ENCODE measurements at places on chromosomes 5 and 9. TPM values are rescaled to one million over a fixed set of nuclear protein-coding genes. Genes with fewer than 3 reads are reported as not detected.
A peak's percentile ranks its signal among the peaks of the same experiment; 100 is the strongest.

KCTD16 gene
- 0.65 TPM for total RNA-seq

- H3K4me3 ChIP-seq = peak overlapping the region; percentile 75
- peak overlapping the region; percentile 59 for H3K27ac ChIP-seq
- DNase-seq = peak; percentile 99
- H3K27me3 ChIP-seq = no peaks in the 10 kb centered on the region
- no peaks in the 10 kb centered on the region for H3K36me3 ChIP-seq
These were observed 46.9 kb downstream of the CNTRL start for GRCh38 chr9:121121582-121122087.

SLC22A4 gene
- total RNA-seq = 26.3 TPM

DNA sequence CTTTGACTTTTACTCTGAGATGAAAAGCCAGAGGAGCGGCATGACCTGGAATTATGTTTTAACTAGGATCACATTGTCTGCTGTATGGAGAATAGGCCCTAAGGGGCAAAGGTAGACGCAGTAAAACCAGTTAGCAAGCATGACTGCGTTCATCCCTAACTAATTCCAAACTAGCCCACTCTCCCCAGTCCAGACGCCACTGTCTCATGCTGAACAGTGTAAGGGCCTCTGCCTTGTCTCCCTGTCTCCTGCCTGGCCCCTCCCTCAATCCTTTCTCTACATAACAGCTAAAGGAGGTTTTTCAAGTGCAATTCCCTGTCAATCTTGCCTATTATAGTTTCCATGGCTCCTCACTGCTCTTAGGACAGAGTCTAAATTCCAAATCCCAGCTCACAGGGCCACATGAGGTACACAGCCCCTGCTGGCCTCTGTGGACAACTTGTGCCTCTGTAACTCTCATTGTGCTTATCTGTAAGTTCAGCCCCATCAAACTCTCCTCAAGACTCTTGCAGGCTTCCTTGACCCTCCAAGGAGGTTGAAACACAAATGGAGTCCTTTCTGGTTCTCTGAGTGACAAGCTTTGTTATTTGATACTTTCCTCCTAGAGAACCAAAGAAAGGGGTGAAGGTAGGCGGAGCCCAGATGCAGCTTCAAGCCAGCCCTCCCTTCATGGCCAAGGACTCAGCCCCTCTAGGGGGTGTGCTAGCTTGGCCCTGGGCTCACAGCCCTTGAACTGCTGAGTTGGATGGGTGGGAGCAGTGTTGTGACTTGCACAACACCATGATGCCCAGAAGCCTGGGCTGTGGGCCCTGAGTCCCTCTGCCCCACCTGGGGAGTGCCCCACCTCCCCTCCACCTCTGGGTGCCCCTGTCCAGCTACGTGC, 16.0 kb upstream of the SLC22A4 start:
- peaks cover 6% of the 10 kb centered on the region for H3K36me3 ChIP-seq
- no peak overlapping the region for H3K4me3 ChIP-seq
- no peaks in the 10 kb centered on the region for H3K27me3 ChIP-seq
- H3K4me1 ChIP-seq = no peaks in the 10 kb centered on the region

- H3K36me3 ChIP-seq = no peaks in the 10 kb centered on the region
- no peak overlapping the region for H3K27ac ChIP-seq
- no peak overlapping the region for H3K4me3 ChIP-seq
- H3K27me3 ChIP-seq = no peaks in the 10 kb centered on the region
- peaks cover 4% of the 10 kb centered on the region for H3K4me1 ChIP-seq
These were observed 32.5 kb downstream of the FAM240B start for GRCh38 chr9:38687389-38687842.

BARX1 gene
- not detected for total RNA-seq

DNA sequence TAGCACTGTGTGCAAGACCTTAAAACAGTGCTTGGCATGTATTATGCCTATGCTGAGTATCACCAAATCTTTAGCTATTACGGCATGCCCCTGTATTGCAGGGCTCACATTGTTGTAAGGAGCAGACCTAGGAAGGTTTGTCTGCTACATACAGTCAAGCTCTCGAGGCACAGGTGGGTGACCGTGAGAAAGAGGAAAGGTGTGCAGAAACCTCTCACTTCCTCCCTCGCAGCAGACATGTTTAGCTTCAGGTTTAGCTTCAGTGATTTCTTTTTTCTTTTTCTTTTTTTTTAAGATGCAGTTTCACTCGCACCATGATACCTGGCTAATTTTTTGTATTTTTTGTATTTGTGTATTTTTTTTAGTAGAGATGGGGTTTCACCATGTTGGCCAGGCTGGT, 275.8 kb upstream of the RIOK2 start:
- DNase-seq = no peak
- H3K4me1 ChIP-seq = no peaks in the 10 kb centered on the region
- H3K27me3 ChIP-seq = no peaks in the 10 kb centered on the region
- no peak overlapping the region for H3K27ac ChIP-seq
- no peaks in the 10 kb centered on the region for H3K36me3 ChIP-seq

DAB2IP gene
- 19.7 TPM for total RNA-seq

SPINK13 gene
- total RNA-seq = not detected

GRCh38 chr9:33124751-33125381, 42.3 kb downstream of the B4GALT1 start:
- DNase-seq = no peak
- H3K27ac ChIP-seq = no peak overlapping the region
- H3K4me3 ChIP-seq = no peak overlapping the region
- H3K36me3 ChIP-seq = peaks cover 30% of the 10 kb centered on the region
- no peaks in the 10 kb centered on the region for H3K27me3 ChIP-seq

GRCh38 chr5:34672196-34672595, 16.1 kb downstream of the RAI14 start:
- no peak for DNase-seq
- no peak overlapping the region for H3K4me3 ChIP-seq
- H3K27ac ChIP-seq = 0 out of 2 replicates have a peak overlapping the region, but pooled peaks have one; percentile 94
- no peaks in the 10 kb centered on the region for H3K27me3 ChIP-seq

- no peaks in the 10 kb centered on the region for H3K4me1 ChIP-seq
- no peak overlapping the region for H3K27ac ChIP-seq
- H3K36me3 ChIP-seq = no peaks in the 10 kb centered on the region
- H3K4me3 ChIP-seq = no peak overlapping the region
- H3K27me3 ChIP-seq = no peaks in the 10 kb centered on the region
- DNase-seq = no peak
These were observed 13.0 kb upstream of the SUSD3 start for GRCh38 chr9:93045521-93045920.

SPAAR gene
- not detected for total RNA-seq

- no peak overlapping the region for H3K4me3 ChIP-seq
- no peaks in the 10 kb centered on the region for H3K36me3 ChIP-seq
- peaks cover 12% of the 10 kb centered on the region for H3K4me1 ChIP-seq
- H3K27me3 ChIP-seq = no peaks in the 10 kb centered on the region
These were observed 221.6 kb downstream of the NR2F1-AS1 start for GRCh38 chr5:93359296-93359959.

SLC25A48 gene
- total RNA-seq = not detected

BHMT2 gene
- total RNA-seq = 4.4 TPM

- no peak overlapping the region for H3K27ac ChIP-seq
- H3K27me3 ChIP-seq = no peaks in the 10 kb centered on the region
- H3K4me3 ChIP-seq = no peak overlapping the region
- no peaks in the 10 kb centered on the region for H3K36me3 ChIP-seq
These were observed 166.2 kb downstream of the AUH start for GRCh38 chr9:91195372-91196012.

ANKRD31 gene
- not detected for total RNA-seq

DNA sequence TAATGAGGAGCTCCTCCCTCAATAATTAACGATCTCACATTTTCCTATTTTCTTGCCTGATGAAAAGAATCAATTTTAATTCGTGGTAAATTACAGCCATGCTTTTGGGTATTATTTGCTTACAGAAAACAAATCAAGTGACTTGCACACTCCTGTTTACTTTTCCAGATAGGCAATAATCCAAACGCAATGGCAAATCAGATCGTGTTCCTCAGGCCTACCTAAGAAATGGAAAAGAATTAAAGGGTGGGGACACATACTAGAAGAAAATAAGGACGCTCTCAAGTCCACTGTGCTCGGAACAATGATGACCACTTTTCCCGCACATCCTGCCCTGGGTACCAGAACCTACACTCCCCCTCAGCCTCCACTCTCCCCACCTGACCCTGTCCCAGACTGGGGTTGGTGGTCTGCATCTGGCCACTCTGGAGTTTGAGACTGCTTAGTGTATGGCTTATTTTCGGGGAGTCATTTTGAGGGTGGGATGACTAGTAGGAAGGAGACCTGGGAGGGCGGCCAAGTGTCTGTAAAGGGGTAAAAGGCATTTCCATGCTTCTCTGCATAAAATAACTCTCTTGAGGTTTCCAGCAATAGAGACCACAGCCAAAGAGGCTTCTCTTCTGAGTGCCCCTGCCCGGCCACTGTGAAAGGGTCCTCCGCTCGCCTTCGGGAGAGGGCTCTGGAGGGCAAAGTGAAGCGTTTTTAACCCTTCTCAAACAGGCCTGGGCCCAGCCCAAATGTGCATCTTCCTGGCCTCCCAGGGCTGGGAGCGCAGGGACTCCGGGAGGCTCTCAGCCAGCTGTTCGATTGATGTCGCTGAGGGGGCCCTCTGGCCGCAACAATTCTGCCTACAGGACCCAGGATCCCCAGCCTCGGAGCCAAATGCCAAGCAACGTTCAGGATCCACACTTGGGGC, 4.5 kb upstream of the OTP start:
- H3K4me3 ChIP-seq = no peak overlapping the region
- H3K27me3 ChIP-seq = peaks cover 92% of the 10 kb centered on the region
- no peak for DNase-seq
- H3K27ac ChIP-seq = no peak overlapping the region
- no peaks in the 10 kb centered on the region for H3K4me1 ChIP-seq

- no peak overlapping the region for H3K27ac ChIP-seq
- H3K36me3 ChIP-seq = no peaks in the 10 kb centered on the region
- no peak for DNase-seq
- H3K27me3 ChIP-seq = no peaks in the 10 kb centered on the region
- H3K4me1 ChIP-seq = no peaks in the 10 kb centered on the region
These were observed 373.4 kb downstream of the IRX2 start for GRCh38 chr5:2378108-2378507.

- no peak for DNase-seq
- no peaks in the 10 kb centered on the region for H3K4me1 ChIP-seq
- no peak overlapping the region for H3K27ac ChIP-seq
- H3K36me3 ChIP-seq = no peaks in the 10 kb centered on the region
- H3K4me3 ChIP-seq = no peak overlapping the region
These were observed 40.4 kb upstream of the MAP3K1 start for GRCh38 chr5:56774957-56775356.

- no peak overlapping the region for H3K27ac ChIP-seq
- H3K4me1 ChIP-seq = peaks cover 12% of the 10 kb centered on the region
- H3K4me3 ChIP-seq = no peak overlapping the region
These were observed 8.4 kb downstream of the NR2F1 start for GRCh38 chr5:93591323-93591945.

GRCh38 chr9:79693750-79694149, 122.0 kb downstream of the TLE4 start:
- no peak for DNase-seq
- H3K27ac ChIP-seq = no peak overlapping the region

IFNA21 gene
- not detected for total RNA-seq

SMIM3 gene
- 88.3 TPM for total RNA-seq

SPACA9 gene
- 6.2 TPM for total RNA-seq

PRDM9 gene
- total RNA-seq = not detected

POU4F3 gene
- total RNA-seq = not detected

- H3K36me3 ChIP-seq = no peaks in the 10 kb centered on the region
- no peaks in the 10 kb centered on the region for H3K27me3 ChIP-seq
- DNase-seq = no peak
- H3K27ac ChIP-seq = no peak overlapping the region
- no peak overlapping the region for H3K4me3 ChIP-seq
- H3K4me1 ChIP-seq = no peaks in the 10 kb centered on the region
These were observed 162.7 kb upstream of the NFIL3 start for GRCh38 chr9:91586282-91586681.

PRR7 gene
- total RNA-seq = 24.8 TPM

IL7R gene
- 12.6 TPM for total RNA-seq

GRCh38 chr5:169352901-169353300, 52.0 kb upstream of the SLIT3 start:
- H3K36me3 ChIP-seq = no peaks in the 10 kb centered on the region
- no peaks in the 10 kb centered on the region for H3K27me3 ChIP-seq
- H3K4me3 ChIP-seq = no peak overlapping the region

DNA sequence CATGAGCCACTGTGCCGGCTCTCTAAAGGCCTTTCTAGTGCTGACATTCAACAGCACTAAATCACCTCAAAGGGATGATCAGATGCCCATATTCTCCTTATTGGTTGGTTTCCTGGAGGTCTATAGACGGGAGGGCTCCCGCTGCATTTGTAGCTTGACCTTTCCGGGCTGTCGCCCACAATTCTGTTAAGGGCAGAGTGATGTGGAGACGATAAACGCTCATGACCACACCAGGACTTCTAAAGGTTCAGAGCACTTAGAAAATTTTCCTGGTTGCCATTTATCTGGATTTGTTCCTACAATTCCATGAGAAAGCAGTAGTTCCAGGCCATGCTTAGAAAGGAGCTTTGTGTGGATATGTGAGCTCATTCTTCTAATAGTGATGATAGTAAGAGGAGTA, 170.3 kb downstream of the SLC12A2 start:
- no peaks in the 10 kb centered on the region for H3K36me3 ChIP-seq
- H3K27me3 ChIP-seq = no peaks in the 10 kb centered on the region
- H3K27ac ChIP-seq = no peak overlapping the region

DNA sequence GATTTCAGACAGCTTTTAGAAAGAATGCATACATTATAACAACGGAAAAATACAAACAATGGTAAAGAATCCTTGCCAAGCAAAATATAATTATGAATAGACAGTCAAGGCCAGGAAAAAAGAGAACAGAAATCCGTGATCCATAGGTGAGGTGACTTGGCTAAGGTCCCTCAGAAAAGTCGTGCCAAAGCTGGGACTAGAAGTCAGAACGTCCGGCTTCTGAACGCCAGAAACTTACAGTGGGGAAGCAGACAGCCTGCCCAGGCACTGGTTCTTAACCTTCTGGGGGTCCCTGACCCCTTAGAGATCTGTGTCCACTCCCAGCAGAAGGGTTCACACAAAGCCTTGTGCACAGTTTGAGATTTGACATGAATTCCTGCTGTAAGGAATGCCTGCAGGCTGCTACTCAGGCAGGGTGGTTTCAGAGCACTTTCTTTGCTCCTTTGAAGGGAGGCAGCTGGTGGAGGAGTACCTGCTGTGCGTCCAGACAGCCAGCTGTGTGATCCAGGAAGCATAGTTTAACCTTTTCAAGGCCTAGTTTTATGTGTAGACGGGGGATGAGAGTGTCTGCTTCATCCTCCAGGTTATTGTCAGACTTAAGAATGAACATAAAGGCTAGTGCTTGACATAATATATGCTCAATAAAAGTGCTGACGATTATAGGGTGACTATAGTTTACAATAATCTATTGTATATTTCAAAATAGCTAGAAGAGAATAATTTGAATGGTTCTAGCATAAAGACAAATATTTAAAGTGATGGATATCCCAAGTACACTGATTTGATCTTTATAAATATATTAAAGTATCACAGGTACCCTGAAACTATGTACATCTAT, 852 bp downstream of the ARHGEF37 start:
- no peaks in the 10 kb centered on the region for H3K36me3 ChIP-seq
- H3K27me3 ChIP-seq = no peaks in the 10 kb centered on the region
- no peaks in the 10 kb centered on the region for H3K4me1 ChIP-seq
- peak overlapping the region; percentile 69 for H3K4me3 ChIP-seq
- no peak overlapping the region for H3K27ac ChIP-seq
- DNase-seq = peak; percentile 12

Data from GM23248 (cell line).